Activated CD4-positive, alpha-beta T cell treated with anti-CD3 and anti-CD28 coated beads, Interleukin-2, amount 10 ng/mL, durations not matched to agents 7 days and 5 days (primary cell): ENCODE measurements at places on chromosomes 1 and 21. TPM values are rescaled to one million over a fixed set of nuclear protein-coding genes. Genes with fewer than 3 reads are reported as not detected.

DNA sequence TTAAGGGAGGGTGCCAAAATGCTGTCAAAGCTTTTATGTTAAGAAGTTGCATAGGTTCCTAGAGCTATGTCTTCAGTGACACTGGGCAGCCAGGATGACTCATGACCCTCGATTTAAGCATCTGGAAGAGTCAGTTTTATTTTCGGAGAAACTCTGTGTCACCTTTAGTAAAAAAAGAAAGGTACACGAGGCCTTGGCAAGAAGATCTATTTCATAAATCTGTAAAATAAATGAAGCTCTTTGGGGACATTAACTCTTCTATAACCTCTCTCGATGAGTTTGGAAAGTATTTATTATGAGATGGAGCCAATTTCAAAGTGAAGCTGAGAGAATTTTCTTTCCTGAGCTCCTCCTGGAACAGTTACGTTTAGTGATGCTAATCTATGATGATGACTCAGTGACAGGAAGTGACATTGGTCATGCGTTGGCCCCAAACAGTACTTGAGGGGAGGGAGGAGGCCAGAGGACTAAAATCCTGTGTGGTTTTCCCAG is 156.5 kb downstream of the HLX start:
- DNase-seq: no peak

- no peak for DNase-seq
Measured at GRCh38 chr1:74160046-74160445, 37.9 kb downstream of the LRRIQ3 start.

DNA sequence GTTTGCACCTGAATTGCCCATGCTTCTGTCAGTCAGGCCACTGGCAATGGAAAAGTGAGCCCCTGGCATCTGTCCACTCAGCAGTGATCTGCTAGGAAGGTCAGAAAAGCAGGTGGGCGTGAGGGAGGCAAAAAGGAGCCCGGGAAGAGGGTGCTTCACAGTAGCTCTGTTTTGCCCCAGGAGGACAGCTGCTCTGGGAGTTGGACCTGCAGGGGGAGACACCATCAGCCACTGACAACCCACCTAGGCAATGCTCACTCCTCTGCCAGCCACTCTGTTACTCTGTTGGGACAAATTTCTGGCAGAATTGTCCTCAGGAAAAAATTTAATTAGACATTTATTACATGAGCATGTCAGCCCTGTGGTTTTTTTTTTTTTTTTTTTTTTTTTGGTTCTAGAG is 146.4 kb downstream of the LRIG2 start:
- DNase-seq: no peak

DNA sequence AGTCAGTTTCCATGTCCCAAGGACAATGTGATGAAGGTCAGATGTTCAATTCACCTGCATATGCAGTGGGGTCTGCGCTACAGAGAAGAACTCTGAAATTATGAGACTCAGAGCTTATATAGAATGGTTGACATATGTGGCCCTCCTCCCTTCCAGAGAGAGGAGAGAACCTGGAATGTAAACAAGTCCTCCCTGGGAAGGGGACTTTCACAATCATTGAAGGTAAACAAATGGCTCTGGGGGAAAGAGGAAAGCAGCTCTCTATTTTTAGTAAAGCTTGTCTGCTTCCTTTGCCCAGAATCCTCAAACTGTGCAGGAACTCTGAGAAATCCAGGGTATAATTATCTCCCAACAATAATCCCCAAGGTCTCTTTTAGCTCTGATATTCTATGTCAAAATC is 9.8 kb downstream of the OVGP1 start:
- no peak for DNase-seq

GRCh38 chr1:204072931-204073836 is at the start of gene SOX13:
SOX13 (plus strand) TSS chr1:204073115; CDS start chr1:204112916, 39,801 bp downstream.
- peak; percentile 9 for DNase-seq

GRCh38 chr1:62434618-62435001 is 2.2 kb upstream of the USP1 start:
- no peak for DNase-seq

DNA sequence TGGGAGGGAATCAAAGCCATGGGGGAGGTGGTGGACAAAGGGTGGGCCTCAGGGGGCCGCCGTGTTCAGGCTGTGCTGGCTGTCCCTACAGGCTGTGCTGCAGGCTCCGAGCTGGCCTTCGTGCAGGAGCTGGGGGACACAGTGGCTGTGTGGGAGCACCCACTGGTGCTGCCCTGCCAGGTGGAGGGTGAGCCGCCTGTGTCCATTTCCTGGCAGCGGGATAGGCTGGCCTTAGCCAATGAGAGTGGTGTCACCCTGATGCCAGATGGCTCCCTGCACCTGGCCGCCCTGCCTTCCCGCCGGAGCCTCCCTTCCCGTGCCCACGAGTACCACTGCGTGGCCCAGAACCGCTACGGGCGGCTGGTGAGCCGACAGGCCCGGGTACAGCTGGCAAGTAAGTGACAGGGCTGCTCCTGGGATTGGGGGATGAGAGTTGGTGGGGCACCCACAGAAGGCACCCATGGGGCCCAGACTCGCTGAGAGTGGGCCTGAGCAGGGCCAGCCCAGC is 20.2 kb downstream of the SLC27A3 start:
- DNase-seq: no peak

DNA sequence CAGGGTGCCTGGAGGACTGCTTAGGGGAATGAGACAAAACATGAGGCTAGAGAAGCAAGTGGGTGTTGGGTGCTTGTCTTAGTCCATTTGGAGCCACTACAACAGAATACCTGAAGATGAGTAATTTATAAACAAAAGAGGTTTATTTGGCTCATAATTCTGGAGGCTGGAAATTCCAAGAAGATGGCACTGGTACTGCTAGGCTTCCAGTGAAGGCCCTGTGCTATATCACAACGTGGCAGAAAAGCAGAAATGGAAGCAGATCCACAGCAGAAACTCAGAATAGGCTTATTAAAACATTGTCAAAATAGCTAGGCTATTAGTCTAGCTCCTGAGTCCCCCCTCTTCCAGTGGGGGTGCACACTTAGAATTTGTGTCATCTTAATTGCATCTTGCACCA is 701.7 kb downstream of the RWDD3 start:
- no peak for DNase-seq

- no peak for DNase-seq
Measured at GRCh38 chr1:56978819-56979218, 13.0 kb upstream of the C8B start.

DNA sequence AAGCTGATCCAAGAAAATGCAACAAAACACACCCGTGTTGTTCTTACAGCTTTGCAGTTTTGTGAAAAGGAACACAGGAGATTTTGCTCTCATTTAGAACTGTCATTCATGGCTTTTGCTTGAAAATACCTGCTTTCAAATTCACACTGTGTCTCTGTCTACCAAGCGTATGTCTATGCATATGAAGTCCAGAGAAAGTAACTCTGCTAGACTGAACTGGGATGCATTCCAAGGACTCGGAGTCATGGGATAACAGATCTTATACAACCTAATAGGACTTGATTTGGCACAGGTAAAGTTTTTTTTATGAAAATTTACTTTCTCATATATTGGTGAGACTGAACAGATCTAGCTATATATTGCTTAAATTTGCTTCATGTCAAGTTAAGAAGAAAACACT is 102.4 kb downstream of the PTGER3 start:
- DNase-seq: no peak

The AADACL4 gene
- total RNA-seq: not detected

The OR2T35 gene
- not detected for total RNA-seq

The ORC1 gene
- 30.3 TPM for total RNA-seq

The SAMSN1 gene
- total RNA-seq: 59.0 TPM

The TLR5 gene
- total RNA-seq: 1.0 TPM

The OR2T2 gene
- not detected for total RNA-seq
